Activated T-helper 1 cell treated with anti-CD3 and anti-CD28 coated beads, Interleukin-12 subunit alpha, Interleukin-12 subunit beta, Interleukin-2, Interleukin-4 antibody, amounts not matched to agents 30 ng/mL and 10 ng/mL and 1 ng/mL, durations not matched to agents 14 hours and 24 hours and 36 hours (primary cell): ENCODE measurements at places on chromosomes 2 and 18.

DNA sequence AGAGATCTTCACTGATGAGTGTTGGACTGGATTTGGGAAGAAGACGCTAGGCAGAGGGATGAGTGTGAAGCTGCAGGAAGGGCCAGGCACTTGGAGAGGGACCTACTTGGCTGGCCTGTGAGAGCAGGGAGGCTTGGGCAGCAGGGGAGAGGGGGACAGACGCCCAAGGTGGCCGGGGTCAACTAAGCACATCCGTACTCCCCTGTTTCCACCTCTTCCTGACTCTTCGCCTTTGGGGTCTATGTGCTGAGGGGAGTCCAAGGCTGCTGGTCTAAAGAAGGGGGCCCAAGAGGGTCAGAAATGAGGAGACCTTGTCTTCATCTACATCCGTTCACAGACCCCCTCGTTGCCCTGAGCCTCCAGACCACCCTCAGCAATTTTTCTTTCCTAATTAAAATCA is 16.7 kb downstream of the DPYSL5 start:
- DNase-seq, result no peak

- DNase-seq, result no peak
Observed at GRCh38 chr2:197092431-197092830, 165.9 kb upstream of the PGAP1 start.

DNA sequence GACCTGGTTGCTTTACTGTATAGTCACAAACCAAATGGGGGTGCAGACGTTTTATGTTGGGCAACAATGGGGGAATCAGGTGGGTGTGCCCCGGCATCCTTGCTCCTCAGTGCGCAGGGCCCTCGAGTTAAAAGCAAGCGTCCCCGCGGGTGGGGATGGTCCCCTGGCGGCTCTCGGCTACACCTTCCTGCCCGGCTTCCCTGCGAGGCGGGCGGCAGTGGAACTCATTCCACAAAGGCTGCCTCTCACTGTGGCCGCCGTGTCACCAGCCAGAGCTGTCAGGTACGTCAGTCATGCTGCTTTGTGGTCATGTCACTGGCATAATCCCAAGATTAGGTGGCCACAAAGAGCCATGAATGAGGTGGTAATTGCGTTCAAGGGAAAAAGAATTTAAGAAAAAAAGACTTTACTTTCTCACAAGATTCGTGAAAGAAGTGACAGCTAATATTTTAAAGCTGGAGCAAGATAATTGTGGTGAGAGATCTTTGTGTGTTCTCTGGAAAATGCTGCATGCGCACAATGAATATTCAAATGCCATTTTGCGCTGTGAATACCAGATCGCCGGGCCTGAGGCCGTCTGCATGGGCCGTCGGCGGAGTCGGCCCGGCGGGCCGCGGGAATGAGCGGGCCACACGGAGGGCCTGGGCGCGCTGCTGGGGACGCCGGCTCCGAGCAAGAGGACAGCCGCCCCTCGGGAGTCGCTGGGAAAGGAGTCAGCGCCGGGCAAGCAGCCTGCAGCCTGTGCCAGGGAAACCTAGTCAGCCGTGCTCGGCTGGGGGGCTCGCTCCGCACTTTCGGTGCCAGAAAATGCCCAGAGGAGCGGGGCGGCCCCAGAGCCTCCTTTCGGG is 82.3 kb upstream of the LDLRAD4 start:
- DNase-seq, result no peak

DNA sequence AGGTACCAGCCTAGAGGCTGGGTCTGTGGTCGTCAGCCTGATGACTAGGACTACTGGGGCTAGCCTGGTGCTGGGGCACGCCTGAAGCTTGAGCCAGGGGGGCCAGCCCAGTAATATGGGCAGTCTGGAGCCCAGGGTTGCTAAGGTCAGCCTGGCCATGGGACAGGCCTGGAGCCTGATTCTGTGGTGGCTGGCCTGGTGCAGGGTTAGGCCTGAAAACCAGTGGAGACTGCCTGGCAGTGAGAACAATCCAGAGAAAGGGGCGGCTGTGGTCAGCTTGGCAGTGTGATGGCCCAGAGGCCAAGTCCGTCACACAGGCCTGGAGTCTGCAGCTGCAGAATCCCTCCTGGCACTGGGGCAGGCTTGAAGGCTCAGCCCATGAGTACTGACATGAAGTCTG is 445.8 kb downstream of the SATB2 start:
- no peak for DNase-seq

DNA sequence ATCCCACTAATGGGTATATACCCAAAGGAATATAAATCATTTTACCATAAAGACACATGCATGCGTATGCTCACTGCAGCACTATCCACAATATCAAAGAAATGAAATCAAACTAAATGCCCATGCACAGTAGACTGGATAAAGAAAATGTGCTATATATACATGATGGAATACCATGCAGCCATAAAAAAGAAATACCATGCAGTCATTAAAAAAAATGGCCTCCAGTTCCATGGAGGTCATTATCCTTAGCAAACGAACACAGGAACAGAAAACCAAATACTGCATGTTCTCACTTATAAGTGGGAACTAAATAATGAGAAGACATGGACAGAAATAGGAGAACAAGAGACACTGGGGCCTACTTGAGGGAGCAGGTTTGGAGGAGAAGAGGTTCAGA is 53.6 kb upstream of the SERTAD2 start:
- DNase-seq, result no peak

- DNase-seq, result no peak
Observed at GRCh38 chr2:182894174-182894573, 27.7 kb upstream of the FRZB start.

GRCh38 chr2:190546734-190547133 is 12.2 kb upstream of the NEMP2 start:
- no peak for DNase-seq
